EH (cell line): ENCODE measurements at places on chromosomes 6 and 20.

- peak; percentile 86 for DNase-seq
Measured at GRCh38 chr20:47785854-47786764, 828 bp upstream of the SULF2 start.

GRCh38 chr6:16925461-16925860, 164.2 kb upstream of the ATXN1 start:
- DNase-seq, result peak; percentile 72

GRCh38 chr6:43076464-43077332, 584 bp downstream of the PTK7 start:
- peak; percentile 67 for DNase-seq

GRCh38 chr6:3878048-3878666, 29.0 kb downstream of the FAM50B start:
- DNase-seq, result no peak

- DNase-seq, result peak; percentile 93
Measured at GRCh38 chr6:31546339-31546957, at the start of gene ATP6V1G2. Gene ATP6V1G2 (minus strand): TSS chr6:31546608. CDS start chr6:31546559, 49 bp downstream.

GRCh38 chr6:129860908-129861665, at the start of gene TMEM244:
Gene TMEM244 (minus strand): TSS chr6:129861315. CDS start chr6:129861188, 127 bp downstream.
- DNase-seq, result peak; percentile 90

GRCh38 chr6:116695401-116695800, 14.4 kb downstream of the KPNA5 start:
- no peak for DNase-seq

GRCh38 chr6:55286824-55287223, 40.4 kb upstream of the GFRAL start:
- no peak for DNase-seq

- no peak for DNase-seq
Measured at GRCh38 chr20:37749218-37749617, 55.4 kb downstream of the CTNNBL1 start.

DNA sequence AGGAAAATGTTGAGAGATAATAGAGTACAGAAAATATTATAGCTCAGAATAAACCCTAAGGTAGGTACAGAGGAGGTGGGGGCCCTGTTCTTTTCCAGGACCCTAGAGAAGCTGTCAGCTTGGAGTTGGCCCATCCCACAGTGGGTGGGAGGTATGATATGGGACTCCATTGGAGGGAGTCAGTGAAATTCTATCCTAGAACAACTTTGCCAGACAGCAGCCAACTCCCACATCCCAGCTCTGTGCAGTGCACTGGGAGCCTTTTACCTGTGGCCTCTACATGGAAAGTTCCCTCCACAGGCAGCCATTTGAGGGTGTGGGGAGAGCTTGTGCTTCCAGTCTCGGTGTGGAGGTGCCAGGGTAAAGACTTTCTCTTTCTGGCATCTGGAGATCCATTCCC, 36.8 kb upstream of the CLIC5 start:
- no peak for DNase-seq

- no peak for DNase-seq
Measured at GRCh38 chr6:6152060-6152459, 145.3 kb upstream of the NRN1 start.

DNA sequence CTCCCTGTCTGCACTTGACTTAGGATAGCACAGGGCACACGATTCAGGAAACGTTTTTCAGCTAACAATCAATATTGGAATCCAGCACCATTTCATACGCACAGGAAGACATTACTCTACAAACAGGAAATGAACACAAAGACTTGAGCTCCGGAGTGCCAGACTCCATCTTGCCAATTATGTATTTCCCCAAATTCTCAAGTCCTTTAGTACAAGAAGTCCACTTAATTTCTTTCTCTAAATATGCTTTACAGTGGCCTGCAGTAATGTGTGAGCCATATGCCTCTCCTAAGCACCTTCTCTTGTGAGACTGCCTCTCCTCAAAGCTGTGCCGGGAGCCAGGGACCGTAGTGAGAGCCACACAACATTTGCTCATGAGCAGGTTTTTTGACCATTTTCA, 168.2 kb downstream of the THBS2 start:
- no peak for DNase-seq

- DNase-seq, result no peak
Measured at GRCh38 chr20:676315-676937, 824 bp upstream of the SCRT2 start.

GRCh38 chr6:135325624-135326424, 144.7 kb downstream of the MYB start:
- no peak for DNase-seq
